ENCODE measurements at places on chromosomes 4 and X.

GRCh38 chr4:59973492-59973891 lies 1226.6 kb upstream of the ADGRL3 start:
- DNase-seq, result no peak

DNA sequence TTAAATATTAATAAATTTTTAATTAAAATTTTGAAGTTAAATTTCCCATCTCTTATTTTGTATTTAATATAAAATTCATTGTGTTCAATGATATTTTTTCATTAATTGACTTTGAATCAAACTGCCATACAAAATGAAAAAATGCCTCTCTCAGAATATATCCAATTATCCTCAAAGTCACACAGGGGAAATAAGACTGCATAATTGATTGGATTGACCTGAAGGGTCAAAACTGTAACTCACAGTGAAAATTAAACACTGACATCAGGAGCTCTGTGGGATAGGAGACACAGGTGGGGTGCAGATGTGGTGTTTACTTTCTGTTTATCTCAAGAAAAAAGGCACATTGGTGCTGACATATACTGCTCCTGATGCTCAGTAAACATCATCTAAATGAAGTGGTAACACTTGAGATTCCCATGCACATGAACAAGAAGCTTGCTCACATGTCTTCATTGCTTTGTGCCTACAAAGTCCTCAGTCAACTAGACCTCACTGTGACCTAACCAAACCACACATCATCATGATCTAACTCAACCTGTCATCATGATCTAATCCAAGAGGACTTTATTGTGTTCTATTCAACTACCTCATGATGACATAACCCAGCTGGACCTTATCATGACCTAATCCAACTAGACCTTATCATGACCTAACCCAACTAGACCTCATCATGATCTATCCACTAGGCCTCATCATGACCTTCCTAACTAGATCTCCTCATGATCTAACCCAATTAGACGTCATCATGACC lies 83.7 kb downstream of the DHRSX start:
- no peak for DNase-seq

DNA sequence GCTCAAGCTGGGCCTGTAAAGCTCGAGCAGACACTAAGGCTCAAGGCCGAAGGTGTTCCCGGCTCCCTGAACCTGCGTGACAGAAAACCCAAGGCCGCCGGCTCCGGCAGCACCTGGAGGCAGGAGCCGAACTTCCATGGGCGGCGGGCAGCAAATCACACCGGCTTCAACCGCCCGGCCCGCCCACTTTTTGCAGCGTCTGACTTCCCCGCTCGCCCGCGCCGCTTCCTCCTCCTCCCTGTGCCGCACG lies 940 bp upstream of the NSD2 start:
- DNase-seq, result peak; percentile 94

GRCh38 chr4:8069102-8069752 lies 89.4 kb downstream of the ABLIM2 start:
- DNase-seq, result no peak

GRCh38 chrX:38221391-38221929 lies 789 bp upstream of the SRPX start:
- no peak for DNase-seq

GRCh38 chr4:84279678-84280077 lies 219.4 kb downstream of the NKX6-1 start:
- no peak for DNase-seq

GRCh38 chr4:145587088-145587754 lies 32.0 kb upstream of the MMAA start:
- DNase-seq, result no peak

DNA sequence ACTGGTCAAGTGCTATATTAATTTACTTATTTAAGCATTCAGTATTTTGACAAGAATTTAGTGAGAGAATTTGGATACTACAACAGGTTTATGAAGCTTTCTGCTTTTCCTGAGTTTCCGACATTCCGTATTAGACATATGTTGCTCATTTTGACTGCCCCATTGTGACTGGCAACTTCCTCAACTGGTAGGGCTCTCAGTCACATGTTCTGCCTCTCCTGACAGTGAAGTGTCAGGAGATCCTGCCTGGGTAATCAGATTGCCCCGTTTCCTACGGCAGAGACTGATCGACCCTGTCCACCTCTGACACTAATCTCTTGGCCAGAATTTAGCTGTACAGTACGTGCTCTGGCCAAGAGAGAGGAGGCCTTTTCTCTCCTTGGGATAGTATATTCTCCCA lies 49.5 kb downstream of the CLNK start:
- DNase-seq, result no peak

DNA sequence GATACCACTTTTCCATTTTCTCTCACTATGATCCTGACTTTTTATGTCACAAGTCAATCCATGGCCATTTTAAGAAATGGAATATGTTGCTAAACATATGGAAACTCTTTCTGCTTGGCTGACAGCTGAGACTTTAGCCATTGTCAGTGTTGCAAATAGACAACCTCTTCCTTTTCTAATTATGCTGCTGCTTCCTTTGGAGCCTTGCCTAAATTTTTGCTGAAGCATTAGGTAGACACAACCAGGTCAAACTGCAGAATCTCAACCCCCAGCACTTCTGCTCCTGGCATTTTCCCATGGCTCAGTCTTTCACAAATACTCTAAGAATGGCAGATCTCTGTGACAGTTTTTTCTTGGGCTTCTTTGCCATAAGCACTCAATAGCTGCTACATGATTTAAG lies 543.3 kb downstream of the GRID2 start:
- no peak for DNase-seq

DNA sequence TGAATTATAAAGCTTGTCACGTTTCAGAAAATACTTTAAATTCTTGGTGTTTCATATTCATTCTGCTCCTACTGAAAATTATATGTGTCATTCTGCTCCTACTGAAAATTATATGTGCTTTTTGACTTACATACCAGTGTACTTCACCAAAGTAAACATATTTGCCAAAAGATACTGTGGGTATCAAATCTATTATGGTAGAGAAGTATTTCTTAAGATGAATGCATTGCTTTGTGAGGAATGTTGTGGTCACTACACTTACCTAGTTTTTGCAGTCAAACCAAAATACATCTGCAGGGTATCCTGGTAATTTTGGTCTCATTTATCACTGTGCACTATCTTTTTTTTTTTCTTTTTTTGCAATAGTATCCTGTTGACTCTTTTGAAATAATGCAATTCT lies 287.7 kb upstream of the MAD2L1 start:
- no peak for DNase-seq

DNA sequence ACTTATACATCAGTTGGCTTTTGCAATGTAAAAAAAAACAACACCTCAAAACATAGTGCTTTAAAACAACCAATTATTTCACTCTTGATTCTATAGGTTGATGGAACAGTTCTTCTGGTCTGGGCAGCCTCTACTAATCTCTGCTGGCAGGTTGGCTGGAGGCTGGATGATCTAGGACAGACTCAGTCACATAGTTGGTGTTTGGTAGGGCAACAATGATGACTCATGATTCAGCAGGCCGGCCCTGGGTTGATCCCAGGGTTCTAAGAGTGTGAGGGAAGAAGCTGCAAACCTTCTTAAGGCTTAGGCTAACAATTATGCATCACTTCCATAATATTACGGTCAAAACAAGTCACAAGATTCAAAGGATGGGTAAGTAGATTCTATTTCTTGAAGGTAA lies 558.2 kb downstream of the ZNF674 start:
- peak; percentile 38 for DNase-seq

GRCh38 chr4:86549163-86549788 lies 44.8 kb upstream of the PTPN13 start:
- no peak for DNase-seq

- no peak for DNase-seq
These were observed 27.2 kb upstream of the GPR34 start for GRCh38 chrX:41661366-41662095.

DNA sequence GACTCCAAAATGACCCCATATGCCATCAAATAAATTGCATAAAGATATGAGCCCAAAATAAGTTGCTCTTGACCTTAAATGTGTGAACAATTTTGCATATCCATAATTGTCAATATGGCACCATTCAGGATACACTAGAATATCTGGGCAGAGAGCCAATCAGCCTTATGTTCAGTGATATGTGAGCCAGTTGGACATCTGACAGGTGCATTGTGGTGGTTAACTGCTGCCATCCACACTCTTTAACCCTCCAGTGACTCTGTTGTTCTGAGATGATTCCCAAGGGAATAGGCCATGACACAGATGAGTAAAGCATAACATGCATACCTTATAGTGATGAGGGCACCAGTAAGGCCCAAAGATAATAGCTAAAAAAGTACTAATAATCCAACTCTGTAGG lies 500.1 kb downstream of the PCDH18 start:
- DNase-seq, result no peak

GRCh38 chr4:76779740-76780459 lies 118.0 kb downstream of the SOWAHB start:
- DNase-seq, result no peak

DNA sequence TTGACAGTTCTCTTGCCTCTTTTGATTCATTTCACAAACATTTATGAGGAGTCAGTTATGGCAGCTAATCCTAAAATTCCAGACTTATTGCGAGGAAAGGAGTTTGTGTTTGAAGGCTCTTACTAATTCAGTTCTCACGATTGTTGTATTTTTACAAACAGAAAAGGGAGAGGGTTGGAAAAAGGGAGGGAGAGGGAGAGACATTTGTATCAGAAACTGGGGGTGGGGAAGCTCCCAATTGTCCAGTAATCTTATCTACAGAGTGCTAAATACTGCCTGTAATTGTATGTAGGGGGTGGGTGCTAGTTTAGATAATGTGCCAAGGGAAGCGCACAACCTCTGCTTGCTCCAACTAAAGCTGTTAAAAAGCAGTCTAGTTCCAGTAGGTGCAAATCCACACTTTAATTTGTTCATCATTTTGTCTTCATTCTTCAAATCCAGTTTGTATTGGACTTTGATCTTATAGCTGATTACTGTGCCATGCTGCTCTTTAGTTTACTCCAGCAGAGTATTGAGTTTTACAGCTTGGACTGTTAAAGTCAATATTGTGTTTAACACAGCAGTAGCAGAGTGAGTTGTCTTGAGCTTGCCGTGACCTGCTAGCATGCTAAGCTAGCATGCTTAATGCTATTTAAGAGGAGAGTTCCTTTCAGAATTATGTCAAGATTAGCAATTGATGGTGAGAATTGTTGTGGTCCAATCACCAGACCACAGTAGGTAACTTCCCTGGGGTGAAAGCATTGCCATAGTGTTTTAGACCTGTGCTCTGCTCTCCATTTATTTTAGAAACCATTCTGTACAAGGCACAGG lies 13.9 kb downstream of the FNIP2 start:
- no peak for DNase-seq

All from ELF-1 (cell line).